ENCODE measurements at places on chromosomes 2 and 18.

GRCh38 chr2:128547667-128548066 lies 229.0 kb upstream of the HS6ST1 start:
- no peak for DNase-seq

- peak; percentile 82 for DNase-seq
Measured at GRCh38 chr2:9656270-9656766, 25.5 kb upstream of the YWHAQ start.

- DNase-seq = peak; percentile 49
Measured at GRCh38 chr2:28681606-28682005, 70.0 kb upstream of the PPP1CB start.

GRCh38 chr2:102005989-102006885 lies 14.5 kb downstream of the IL1R2 start:
- DNase-seq = peak; percentile 81

GRCh38 chr2:106020821-106021661 lies 173.1 kb downstream of the UXS1 start:
- DNase-seq = no peak

GRCh38 chr2:45288532-45289417 lies 279.5 kb upstream of the SIX2 start:
- peak; percentile 28 for DNase-seq

DNA sequence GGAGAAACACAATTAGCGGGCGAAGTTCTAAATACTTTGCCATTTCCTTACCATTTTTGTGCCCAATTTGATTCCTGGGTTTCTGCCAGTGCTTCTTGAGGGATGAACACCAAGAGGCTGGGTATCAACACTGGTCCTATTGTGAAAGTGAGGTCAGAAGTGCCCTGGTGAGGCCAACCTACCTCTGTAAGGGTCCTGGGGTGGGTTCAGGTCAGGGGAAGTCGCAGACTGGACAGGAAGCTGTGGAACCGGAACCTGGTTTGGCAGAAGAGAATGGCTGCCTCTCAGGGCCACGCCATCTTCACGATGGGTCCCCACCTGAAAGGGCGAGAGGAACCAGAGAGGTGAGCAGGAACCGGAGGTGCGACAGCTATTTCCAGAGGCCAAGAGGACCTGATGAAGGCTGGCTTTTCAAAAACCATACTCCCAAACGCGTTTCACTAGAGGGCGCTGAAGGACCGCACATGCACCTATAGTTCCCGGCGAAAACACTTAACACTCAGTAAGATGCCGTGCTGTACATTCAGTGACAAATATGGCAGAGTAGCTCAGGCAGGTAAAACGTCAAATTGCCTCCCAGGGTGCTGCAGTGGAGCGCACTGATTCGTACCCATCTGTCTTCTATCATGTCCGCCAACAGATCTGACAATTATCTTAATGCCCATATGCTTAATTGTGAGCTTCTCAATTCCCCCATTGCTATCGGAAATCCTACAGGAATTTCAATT lies 275.3 kb upstream of the CCDC68 start:
- DNase-seq = peak; percentile 87

DNA sequence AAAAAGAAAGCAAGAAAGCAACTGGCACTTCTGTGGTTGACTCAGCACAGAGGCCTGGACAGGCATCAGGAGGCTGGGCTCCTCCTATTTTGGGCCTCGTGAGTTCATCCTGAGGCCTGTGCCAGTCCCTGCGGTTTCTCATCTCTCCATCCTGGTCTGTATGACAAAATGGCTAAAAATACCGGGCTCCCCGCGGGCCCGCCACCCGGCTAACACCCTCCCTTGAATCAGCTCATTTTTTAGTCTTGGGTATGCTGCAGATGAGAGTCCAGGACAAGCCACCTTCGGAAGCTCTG lies 62.3 kb upstream of the YWHAQ start:
- peak; percentile 79 for DNase-seq

DNA sequence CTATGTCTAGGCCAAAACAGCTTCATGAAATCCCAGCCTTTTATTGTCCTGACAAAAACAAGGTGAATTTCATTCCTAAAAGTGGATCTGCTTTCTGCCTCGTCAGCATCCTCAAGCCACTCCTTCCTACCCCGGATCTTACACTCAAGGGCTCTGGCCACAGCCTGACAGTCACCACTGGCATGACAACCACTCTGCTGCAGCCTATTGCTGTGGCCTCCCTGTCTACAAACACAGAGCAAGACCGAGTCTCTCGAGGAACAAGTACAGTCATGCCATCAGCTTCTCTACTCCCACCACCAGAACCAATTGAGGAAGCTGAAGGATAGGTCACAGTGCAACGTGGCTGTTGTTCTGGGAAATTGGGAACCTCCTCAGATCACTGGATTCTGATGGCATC lies 106.1 kb downstream of the ICA1L start:
- DNase-seq = no peak

DNA sequence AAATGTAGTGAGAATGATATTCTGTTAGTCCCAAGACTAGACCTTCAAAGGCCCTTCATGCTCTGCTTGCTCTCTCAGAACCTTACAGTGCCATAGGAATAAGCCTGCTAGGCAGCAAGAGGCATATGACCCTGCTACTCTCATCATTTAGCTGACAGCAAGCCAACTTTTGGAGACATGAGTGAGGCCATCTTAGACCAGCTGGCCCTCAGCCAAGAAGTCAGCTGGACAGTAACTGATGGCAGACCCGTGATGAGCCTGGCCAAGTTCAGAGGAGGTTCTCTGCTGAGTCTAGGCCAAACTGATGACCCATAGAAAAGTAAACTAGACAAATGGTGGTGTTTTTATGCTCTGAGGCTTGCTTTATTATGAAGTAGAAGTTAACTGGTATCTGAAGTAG lies 82.6 kb downstream of the C18orf54 start:
- DNase-seq = no peak

- peak; percentile 46 for DNase-seq
Measured at GRCh38 chr2:205686056-205686782, 3.9 kb downstream of the NRP2 start.

DNA sequence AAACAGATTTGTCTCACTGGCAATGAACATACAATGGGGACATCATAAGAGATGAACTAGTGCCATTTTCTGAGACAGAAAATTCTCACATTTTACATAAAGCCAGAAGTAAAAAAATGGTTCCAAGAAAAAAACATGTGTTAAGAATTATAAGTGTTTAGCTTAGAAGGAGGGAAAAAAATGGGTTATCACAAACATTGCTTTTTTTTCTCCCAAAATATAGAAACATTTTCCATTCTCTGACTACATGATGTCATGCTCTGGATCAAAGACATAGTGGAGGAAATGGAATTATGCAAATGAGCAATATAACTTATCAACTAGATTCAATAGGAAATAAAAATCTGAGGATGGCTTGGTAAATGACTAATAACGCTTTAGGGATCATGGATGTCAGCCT lies 49.8 kb downstream of the SPATS2L start:
- no peak for DNase-seq

DNA sequence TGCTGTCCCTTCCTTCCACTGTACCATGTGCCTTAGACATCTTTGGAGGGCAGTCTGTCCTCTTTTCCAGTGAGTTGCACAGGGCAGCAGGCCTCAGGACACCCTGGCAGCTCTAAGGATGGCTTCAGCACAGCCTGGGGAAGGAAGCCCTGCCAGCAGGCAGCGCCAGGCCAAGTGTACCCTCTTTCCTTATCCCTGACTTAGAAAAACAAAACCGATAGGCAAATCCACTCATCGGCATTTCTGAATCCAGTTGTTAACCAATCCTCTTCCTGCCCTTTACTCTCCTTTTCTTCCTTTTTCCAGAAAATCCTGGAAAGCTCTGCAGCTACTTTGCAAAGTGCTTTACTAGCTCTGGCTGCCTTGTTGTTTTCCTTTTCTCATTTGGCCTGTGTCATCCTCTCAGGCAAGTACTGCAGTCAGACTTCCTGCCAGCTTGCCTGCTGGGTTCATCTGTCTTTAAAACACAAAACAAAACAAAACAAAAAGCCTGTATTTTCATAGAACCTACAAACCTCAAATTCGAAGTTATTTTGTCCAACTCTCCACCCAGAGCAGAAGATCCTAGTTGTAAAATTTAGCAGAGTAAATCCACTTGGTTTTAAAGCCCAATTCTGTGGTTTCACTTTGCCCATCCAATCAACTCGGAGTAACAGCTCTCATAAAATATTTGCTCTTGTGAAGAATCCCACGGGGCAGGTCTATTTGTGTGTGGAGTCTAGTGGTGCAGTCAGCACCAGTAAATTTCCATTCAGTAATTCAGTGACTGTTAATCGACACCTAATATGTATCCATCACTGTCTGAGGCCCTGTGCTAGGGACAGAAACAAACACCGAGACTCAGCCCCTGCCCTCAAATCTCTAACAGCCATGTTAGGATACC lies 45.2 kb downstream of the PCBP1 start:
- DNase-seq = peak; percentile 75

DNA sequence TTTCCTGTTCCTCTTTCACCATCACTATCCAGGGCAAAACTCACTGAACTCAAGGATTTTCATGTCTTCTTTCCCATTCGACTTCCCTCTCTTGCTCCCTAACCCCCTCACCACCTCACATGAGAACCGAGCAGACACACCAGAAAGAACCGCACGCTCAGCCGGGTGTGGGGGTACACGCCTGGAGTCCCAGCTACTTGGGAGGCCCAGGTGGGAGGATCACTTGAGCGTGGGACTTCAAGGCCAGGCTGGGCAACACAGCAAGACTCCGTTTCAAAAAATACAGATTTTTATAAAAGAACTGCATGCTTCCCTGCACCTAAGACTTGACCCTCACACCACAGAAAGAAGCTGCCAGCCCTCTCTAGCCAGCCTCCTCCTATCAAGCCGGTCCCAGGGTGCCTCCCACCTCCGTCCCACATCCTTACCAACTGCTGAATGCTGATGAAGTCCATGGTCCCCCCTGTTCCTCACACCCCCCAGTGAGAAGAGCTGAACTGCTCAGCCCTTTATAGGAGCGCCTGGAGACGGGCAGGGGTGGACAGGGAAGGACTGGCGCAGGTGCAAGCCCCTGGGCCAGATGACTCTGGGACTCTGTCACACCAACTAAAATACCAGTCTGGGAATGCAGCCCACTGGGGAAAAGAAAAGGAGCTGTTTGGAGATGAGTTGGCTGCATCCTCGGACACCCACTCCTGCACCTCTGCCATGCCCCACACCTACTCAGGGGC lies at the start of gene ANKRD23:
TSS of gene ANKRD23 (minus strand) at position 484 of the 731 bp plus-strand sequence. CDS start at position 455, 29 bp downstream.
- DNase-seq = no peak

- no peak for DNase-seq
Measured at GRCh38 chr2:120091436-120091835, 78.6 kb downstream of the EPB41L5 start.

DNA sequence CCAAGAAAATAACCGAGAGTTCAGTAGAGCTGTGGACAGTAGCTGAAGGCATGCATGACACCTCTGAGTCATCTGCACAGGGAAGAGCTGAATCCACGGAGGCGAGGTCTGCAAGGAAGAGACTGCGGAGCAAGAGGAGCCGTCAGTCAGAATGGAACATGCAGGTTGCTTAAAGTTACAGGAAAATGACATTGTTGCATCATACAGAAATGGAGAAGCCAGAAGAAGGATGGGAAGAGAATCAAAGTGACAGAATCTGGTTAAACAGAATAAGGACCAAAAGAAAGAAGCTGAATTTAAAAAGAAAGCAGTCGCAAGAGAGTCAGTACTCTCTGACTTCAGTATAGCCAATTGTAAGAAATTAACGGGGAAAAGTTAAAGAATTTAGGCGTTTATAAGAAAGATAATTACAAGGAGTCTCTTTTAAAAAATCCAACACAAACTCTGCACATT lies 533.8 kb downstream of the ADCYAP1 start:
- no peak for DNase-seq

- no peak for DNase-seq
Measured at GRCh38 chr2:158205215-158205614, 103.5 kb downstream of the UPP2 start.

GRCh38 chr18:33304277-33304676 lies 136.2 kb downstream of the CCDC178 start:
- DNase-seq = no peak

GRCh38 chr2:78873526-78873925 lies 152.0 kb upstream of the REG3G start:
- DNase-seq = no peak

DNA sequence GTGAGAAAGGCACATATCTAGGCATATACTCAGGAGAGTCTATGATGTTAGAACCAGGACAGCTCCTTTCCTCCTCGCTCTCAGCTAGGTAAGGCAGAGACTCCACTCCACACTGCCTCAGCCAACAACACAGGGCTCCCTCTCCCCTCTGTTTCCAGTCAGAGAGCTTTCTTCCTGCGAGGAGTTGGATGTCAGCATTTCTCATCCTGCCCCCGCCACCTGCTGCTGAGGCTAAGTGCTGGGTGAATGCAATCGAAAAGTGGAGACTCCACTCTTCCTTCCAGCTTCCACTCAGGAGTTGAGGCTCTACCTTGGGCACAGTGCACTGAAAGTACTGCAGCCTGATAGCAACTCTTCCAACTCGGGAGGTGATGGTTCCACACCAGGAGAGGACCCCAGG lies 177.2 kb upstream of the RAB6C start:
- no peak for DNase-seq

DNA sequence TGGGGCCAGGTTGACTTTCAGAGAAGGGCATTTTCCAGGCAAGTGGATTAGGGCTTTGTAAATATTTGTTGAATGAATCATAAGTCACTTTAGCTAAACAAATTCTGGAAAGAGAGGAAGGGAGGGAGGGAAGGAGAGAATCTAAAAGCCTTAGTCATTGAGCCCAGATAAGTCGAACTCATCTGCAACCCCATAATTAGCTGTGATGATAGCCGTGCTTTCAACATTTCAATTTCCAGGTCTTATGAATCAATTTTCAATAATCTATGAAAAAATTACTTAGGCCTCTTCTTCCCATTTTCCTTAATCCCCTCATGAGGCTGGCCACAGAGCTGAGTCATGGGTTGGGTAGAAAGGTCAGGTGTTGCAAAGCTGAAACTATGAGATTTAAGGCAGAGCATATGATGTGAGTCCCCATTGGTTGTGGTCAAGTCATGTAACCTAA lies 111.9 kb upstream of the MAPRE2 start:
- peak; percentile 68 for DNase-seq

DNA sequence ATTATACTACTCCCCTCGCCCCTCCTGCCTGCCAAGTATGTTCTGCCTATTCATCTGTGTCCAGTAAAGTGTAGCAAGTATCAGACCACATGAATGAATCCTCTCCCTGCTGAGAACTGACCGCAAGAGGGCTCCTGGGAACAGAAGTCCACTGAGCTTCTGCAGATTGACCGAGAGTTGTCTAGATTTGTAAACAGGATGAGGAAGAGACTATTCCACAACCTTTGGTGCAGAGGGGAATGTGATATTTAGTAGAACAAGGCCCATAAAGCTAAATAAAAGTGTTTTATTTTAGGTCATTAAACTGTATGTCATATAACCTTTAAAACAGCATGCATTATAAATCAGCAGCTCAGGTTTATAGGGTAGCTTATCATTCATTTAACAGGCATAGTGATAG lies 377.0 kb downstream of the DCC start:
- peak; percentile 3 for DNase-seq

GRCh38 chr2:12381543-12382325 lies 335.0 kb upstream of the TRIB2 start:
- DNase-seq = no peak

GRCh38 chr2:63093502-63093901 lies 42.9 kb downstream of the OTX1 start:
- no peak for DNase-seq

Data from cardiac fibroblast (primary cell).